Germinal center (tissue), 1 donor: ENCODE measurements at places on chromosomes 5 and 9.

- DNase-seq: no peak
Observed at GRCh38 chr9:77969083-77969482, 62.5 kb downstream of the GNAQ start.

GRCh38 chr9:15104826-15105420 is 194.7 kb upstream of the FREM1 start:
- peak; percentile 8 for DNase-seq

DNA sequence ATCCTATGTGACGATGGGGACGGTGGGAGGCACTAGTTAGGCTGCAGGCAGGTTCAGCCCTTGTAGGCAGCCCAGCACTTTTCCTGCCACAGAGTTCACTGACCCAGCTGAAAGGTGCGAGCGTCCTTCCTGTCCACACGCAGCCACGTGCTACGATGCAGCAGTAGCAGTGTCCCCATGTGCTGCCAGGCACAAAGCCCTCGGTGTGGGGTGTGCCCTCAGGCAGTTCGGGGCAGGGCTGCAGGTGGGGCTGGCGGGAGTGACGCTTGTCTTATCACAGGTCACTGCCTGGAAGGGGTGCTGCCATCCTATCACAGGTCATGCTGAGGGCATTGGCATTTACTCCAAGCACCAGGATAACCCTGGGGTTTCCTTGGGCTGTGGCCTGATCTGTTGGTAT is 46.8 kb upstream of the CLPTM1L start:
- no peak for DNase-seq

DNA sequence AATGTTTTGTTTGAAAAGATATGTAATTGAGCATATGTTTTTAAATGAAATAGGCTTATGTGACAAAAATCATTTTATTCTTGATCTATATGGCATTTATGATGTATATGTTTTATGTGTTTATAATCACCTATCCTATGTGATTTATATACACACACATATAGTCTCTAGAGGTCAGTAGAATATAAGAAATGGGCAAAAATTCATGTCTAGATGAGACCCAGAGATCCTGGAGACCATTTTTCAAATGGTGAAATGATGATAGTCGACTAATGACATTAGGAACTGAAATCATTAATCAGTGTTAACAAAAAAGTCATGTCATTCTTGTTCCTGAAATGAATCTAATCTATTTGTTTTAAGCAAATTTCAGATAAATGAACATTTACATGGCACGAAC is 709.2 kb upstream of the WWC1 start:
- no peak for DNase-seq

DNA sequence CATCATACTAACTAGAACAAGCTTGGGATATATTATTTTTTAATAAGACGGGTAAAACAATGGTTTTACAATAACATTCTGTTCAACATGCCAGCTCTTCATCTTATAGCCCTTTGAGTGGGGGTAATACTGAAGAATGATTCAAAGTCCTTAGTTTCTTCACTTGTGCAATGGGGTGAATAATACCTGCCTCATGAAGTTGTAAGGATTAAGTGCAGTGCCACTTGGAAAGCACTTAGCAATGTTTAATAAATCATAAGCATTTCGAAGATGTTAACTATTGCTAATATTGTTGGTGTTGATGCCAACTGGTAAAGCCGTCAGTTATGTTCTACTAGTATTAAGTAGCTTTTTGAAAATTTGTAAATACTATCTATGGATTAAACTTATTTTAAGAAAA is 38.0 kb downstream of the TNPO1 start:
- DNase-seq: no peak

- DNase-seq: no peak
Observed at GRCh38 chr9:35026671-35027070, 37.1 kb downstream of the DNAJB5 start.

DNA sequence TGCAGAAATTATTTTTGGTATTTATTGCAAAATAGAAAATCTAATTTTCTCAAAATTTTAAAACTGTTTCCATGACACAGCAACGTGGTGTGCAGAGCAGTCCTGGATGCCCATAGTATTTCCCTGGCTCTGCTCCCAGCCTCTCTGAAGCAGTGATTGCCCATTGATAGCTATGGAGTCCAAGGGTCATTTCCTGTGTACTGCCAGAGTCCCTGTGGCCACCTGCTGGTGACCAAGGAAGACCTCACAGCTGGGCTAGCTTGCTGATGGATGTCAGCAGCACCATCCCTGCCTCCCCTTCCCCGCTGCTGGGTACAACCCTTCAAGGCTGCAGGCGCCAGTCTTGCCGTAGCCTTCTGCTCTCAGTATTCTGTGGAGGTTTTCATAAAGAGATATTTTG is 184.1 kb downstream of the DIRAS2 start:
- no peak for DNase-seq

DNA sequence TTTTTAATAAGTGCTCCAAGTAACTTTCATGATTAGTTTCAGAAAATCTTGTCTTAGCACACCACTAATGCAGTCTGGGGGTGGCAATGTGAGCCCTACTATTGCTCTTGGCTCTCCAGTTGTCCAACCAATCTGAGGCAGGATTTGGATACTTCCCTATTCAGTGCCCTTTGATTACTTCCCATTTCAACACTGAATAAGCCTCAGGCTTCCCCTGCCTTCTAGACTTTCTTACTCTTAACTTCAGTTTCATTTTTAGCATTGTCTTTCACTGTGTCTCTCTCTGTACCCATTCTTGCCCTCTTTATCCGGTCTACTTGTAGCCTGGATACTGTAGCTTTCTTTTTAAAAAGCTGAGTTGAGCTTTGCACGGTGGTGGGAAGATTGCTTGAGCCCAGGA is 186.1 kb downstream of the C9orf152 start:
- DNase-seq: peak; percentile 42

GRCh38 chr5:119792161-119792799 is 162.9 kb downstream of the FAM170A start:
- DNase-seq: no peak

GRCh38 chr5:107875833-107876232 is 205.1 kb upstream of the EFNA5 start:
- no peak for DNase-seq

DNA sequence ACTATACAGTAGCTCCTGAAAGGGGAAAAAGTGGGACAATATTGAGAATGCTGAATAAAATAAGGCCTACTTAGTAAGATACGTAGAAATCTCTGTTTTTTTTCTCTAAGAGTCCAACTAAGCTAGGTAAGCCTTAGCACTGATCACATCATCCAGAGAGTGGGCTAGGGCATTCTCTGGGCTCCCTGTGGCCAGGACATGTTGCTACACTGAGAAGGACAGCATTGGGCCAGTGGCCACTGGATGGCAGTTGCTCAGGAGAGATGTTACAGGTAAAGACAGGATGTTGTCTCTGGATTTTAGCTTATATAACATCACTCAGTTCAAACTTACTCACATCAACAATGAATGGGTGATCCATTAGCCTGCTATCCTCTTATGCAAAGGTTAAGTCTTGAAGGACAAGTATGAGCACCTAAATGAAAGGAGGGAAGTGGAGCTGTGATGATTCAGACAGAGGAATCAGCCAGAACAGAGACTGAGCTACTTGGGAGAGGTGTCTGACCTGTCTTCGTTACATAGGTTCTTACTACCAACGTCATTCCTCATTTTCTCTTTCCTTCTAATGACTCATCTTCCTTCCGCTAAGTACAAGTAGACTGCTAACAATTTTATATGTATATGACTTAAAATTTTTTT is 226.6 kb upstream of the ADCY2 start:
- DNase-seq: no peak

DNA sequence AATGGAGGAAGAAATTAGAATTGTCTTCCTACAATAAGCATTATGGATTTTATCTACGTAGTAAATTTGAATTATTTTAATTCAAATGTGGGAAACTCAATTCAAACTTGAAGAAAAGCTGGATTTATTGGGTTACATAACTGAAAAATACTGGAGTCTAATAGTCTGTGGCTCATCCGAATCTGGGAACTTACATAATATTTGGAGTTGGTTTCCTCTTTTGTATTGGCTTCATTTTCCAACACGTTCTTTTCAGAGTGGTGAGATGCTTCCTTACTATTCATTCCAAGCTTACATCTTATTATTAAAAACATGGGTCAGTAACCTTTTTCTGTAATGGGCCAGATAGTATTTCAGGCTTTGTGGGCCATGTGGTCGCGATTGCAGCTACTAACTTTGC is 164.8 kb downstream of the ARHGAP26 start:
- no peak for DNase-seq

DNA sequence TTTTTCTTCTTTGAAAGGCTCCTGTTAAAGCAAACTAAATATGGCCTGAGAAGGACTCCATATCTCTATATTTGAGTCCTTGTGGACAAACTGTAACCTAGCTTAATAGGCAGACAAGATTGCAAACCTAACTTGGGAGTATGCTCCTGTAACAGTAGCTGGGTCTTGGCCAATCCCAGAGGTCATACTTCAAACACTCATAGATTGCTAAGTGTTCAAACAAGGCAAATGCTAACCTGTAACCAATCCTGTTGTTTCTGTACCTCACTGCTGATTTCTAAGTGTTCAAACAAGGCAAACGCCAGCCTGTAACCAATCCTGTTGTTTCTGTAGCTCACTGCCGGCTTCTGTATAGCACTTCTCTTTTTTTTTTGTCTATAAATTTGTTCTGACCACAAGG is 50.6 kb upstream of the CLK4 start:
- DNase-seq: no peak

DNA sequence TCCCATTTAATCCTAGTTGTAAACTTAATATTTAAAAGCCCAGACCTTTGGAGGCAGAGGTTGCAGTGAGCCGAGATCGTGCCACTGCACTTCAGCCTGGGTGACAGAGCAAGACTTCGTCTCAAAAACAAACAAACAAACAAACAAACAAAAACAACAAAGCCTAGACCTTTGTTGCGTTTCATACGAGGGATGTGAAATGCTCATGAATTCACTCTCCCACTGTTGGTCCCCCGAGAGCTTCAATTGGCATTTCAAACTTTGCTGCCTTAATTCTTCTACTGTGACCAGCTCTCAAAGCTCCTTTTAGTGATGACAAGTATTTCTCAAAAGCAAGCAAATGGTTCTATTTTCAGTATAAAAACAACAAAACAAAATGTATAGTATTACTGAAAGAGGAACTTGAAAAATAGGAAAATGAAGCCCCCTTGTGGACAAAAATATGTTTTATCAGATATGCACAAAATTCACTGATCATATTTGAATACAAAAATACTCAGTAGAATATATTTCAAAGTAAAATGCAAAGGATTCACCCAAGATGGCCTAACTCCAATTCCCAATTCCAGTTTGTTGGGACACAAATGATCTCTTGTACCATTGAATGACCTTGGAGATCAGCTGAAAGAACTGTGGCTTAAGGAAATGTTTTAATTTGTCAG is 140.4 kb downstream of the ESM1 start:
- peak; percentile 10 for DNase-seq

DNA sequence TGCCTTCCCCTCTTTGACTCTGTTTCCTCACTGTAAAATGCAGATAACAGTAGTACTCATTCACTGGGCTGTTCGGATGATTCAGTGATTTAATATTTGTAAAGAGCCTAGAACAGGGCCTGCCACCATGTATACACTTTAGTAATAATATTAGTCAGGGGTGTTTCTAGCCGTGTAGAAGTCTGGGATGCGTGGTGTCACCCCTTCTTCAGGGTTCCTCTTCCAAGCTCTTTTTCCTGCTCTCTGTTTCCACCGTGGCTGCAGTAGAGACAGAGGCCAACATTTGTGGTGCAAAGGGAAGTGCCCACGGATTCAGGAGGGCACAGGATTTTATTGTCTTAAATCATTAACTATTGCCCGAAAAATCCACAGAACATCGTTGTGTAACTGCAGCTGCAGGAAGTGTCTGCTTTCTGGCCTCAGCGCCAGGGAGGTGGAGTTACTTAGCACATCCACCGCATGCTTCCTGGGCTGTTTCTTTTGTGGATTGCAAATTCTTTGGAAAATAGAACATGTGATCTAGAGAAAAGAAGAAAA is 61.7 kb downstream of the TRIO start:
- DNase-seq: no peak

GRCh38 chr9:110344821-110345220 is 7.2 kb upstream of the TXNDC8 start:
- no peak for DNase-seq

- no peak for DNase-seq
Observed at GRCh38 chr9:5269249-5269715, 35.2 kb downstream of the RLN2 start.

GRCh38 chr5:14105718-14106410 is 37.3 kb upstream of the TRIO start:
- peak; percentile 66 for DNase-seq

DNA sequence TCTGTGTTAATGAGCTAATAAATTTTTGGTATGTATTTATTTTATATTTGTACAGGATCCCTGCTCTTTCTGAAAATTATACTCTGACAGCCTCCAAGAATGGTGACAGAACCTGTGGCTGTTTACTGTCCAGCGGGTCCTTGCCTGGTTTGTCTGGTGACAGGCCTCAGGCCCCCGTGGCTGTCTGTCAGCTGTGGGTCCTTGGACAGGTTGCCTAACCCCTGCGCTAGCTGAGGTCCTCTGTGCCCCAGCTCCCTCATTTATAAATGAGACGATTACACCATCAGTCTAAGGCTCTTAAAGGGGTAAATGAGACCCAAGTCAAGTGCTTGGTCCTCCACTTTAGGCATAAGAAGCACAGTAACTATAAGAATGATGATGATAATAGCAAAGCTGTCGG is 125.1 kb upstream of the COL5A1 start:
- DNase-seq: no peak

GRCh38 chr5:102975457-102976182 is 144.3 kb downstream of the GIN1 start:
- DNase-seq: no peak

- no peak for DNase-seq
Observed at GRCh38 chr5:14016549-14016948, 72.1 kb upstream of the DNAH5 start.

- DNase-seq: peak; percentile 65
Observed at GRCh38 chr5:131382407-131383395, 118.8 kb downstream of the CDC42SE2 start.

DNA sequence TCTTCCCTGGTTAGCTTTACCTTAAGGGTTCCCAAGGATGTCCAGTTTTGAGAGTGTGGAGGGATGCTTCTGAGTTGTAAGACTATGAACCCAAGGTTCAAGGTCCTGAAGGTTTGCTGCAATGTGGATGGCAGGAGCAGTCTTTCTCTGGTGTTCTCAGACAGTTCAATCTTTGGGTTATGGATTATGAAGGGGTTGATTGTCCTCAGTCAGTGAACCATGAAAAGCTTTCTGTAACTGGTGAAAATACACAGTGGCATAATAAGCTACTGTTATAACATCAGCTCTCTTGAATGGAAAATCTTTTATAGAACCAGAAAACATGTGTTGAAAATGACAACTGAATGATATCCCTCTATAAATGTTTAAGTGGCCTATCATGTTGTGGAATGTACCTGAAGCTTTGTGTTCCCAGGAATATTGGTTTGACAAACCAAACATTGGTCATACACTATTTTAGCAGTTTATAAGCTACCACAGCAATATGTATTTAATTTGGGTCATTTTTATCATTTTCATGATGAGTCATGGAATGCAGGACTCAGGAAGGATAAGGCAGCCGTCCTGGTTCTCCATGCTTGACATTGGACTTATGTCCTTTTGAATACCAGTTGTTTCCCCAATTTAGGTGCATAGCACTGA is 1041.8 kb upstream of the ARRDC3 start:
- no peak for DNase-seq
